Heart right ventricle (tissue), 16 donors: ENCODE measurements at places on chromosomes 6 and 20. TPM values are rescaled to one million over a fixed set of nuclear protein-coding genes. Genes with fewer than 3 reads are reported as not detected.

Gene SEMG2
- not detected for total RNA-seq

Gene HLA-DQA1
- 7.7 TPM for total RNA-seq

Gene KHDC1L
- not detected for total RNA-seq

Gene MICAL1
- total RNA-seq: 4.3 TPM

Gene GABRR1
- not detected for total RNA-seq

Gene SYCP2
- 0.73 TPM for total RNA-seq

Gene OLIG3
- total RNA-seq: not detected

Gene MDFI
- 0.67 TPM for total RNA-seq

Gene SEMG1
- total RNA-seq: not detected

Gene ATP6V1G2
- 1.4 TPM for total RNA-seq

Gene OPN5
- 0.15 TPM for total RNA-seq

Gene SPATA25
- 1.8 TPM for total RNA-seq

GRCh38 chr6:1703923-1704322 lies 94.2 kb downstream of the FOXC1 start:
- no peak for DNase-seq
- H3K27me3 ChIP-seq: no peaks in the 10 kb centered on the region
- peaks cover 8% of the 10 kb centered on the region for H3K4me1 ChIP-seq
- H3K4me3 ChIP-seq: no peak overlapping the region

DNA sequence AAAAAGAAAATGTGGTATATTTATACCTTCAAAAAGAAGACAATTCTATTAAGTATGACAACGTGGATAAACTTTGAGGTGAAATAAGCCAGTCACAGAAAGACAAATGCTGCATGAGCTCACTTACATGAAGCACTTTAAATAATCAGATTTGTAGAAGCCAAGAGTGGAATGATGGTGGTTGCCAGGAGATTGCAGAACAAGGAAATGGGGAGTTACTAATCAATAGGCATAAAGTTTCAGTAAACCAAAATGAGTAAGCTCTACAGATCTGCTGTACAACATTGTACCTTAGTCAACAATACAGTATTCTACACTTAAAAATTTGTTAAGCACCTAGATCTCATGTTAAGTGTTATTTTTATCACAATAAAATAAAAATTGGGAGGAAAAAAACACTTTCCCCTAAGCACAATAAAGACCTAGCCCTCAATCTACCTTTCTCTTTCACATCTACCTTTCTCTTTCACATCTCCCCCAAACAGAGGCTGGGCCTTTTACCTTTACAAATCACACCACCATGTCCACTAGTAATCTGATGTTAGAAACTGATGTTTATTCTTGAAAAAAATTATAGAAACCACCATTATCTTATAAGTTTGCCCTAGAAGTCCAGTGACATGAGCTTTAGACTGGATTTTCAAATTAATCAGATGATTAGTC lies 73.9 kb downstream of the PKIB start:
- H3K36me3 ChIP-seq: no peaks in the 10 kb centered on the region
- H3K27me3 ChIP-seq: no peaks in the 10 kb centered on the region
- no peak overlapping the region for H3K4me3 ChIP-seq
- H3K4me1 ChIP-seq: no peaks in the 10 kb centered on the region

GRCh38 chr20:31869942-31870725 lies at the start of the genes DUSP15 and TTLL9:
Gene DUSP15 (minus strand): TSS chr20:31870527. CDS start chr20:31870337, 190 bp downstream.
Gene TTLL9 (plus strand): TSS chr20:31870634. CDS start chr20:31871127, 493 bp downstream.
- H3K36me3 ChIP-seq: no peaks in the 10 kb centered on the region
- peak; percentile 49 for DNase-seq
- H3K4me1 ChIP-seq: peaks cover 10% of the 10 kb centered on the region
- no peaks in the 10 kb centered on the region for H3K27me3 ChIP-seq
- H3K27ac ChIP-seq: no peak within 1 kb of the TSS

- no peaks in the 10 kb centered on the region for H3K27me3 ChIP-seq
- no peaks in the 10 kb centered on the region for H3K4me1 ChIP-seq
- no peak for DNase-seq
- H3K27ac ChIP-seq: no peak overlapping the region
- no peak overlapping the region for H3K4me3 ChIP-seq
Observed at GRCh38 chr20:13249118-13249797, 28.2 kb downstream of the ISM1 start.

DNA sequence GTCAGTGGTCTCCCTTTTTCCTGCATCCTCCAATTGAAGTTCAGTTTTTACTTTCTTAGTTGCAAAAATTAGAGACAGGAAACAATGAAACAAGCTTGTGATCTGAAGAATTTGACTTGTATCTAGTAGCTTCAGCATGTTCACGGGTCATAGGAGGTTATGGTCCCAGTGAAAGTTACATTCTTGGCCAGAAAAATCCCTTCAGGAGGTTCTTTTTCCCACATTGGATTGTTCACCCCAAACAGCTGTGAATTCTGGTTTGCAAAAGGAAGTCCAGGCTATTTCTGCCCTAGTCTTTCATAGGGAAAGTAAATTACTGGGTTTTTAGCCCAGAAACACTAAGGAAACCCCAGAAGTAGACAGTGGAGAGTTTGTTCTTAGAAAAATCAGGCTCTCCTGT lies 8.1 kb downstream of the ANKS1A start:
- no peak overlapping the region for H3K4me3 ChIP-seq
- no peaks in the 10 kb centered on the region for H3K36me3 ChIP-seq
- no peak for DNase-seq
- H3K4me1 ChIP-seq: no peaks in the 10 kb centered on the region
- no peak overlapping the region for H3K27ac ChIP-seq

- no peak overlapping the region for H3K4me3 ChIP-seq
- H3K36me3 ChIP-seq: no peaks in the 10 kb centered on the region
- H3K27me3 ChIP-seq: peaks cover 2% of the 10 kb centered on the region
- no peak for DNase-seq
- H3K4me1 ChIP-seq: no peaks in the 10 kb centered on the region
Observed at GRCh38 chr20:31920275-31920855, 31.5 kb downstream of the PDRG1 start.

- H3K27me3 ChIP-seq: no peaks in the 10 kb centered on the region
- H3K27ac ChIP-seq: no peak overlapping the region
- DNase-seq: no peak
Observed at GRCh38 chr6:48289841-48290240, 178.8 kb upstream of the PTCHD4 start.

DNA sequence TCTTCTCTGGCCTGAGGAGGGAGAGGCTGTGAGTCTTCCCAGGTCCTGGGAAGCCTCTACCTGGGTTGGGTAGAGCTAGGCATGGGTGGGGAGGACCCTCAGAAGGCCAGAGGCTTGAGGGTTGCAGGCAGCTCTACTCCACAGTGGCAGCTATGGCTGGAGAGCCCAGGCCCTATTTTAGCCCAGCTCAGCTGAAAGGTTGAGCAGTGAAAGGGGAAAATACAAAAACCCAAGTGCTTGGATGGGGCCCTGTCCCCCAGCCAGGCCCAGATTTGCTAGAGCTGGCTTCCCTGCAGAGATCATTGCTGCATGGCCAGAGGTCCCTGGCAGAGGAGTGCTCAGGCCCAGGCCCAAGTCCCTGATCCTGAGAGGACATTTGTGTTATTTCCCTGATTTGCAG lies 45.7 kb downstream of the SUN5 start:
- no peak overlapping the region for H3K27ac ChIP-seq
- DNase-seq: no peak
- no peaks in the 10 kb centered on the region for H3K4me1 ChIP-seq
- H3K4me3 ChIP-seq: no peak overlapping the region
- H3K36me3 ChIP-seq: no peaks in the 10 kb centered on the region

DNA sequence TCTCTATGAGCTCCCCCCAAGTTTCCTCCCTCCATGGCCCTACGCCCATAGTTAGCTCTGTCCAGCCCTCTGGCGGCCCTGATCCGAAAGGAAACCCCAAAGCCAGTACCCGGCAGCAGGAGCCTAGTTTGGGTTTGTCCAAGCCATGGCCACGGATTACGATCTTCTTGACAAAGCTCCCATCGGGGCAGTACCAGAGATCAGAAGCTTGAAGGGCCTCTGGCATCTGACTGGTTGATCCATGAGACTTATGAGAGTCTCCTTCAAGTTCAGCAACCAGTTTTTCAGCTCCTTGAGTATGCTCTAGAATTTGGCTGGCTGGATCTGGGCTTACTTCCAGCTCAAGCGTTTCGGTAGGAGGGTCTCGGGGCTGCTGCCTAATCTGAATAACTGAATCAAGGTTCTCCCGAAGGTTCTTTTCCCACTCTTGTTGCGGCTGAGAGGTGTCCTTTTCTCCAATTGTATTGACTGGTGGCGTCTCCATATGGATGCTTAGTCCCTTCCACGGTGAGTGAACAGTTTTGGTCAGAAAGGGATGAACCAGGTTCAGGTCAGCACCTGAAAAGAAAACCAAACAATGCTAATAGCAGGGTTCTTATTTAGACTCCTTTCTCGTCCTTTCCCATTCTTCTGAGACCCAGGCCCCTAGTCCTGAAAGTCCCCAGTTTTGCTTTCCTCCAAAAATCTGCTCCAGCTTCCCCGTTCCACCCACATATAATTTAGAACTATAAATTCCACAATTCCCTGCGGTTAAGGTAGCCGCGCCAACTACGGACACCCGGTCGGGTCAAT lies 595 bp downstream of the FKBPL start:
- peaks cover 25% of the 10 kb centered on the region for H3K36me3 ChIP-seq
- DNase-seq: no peak
- peak overlapping the region; percentile 93 for H3K27ac ChIP-seq
- H3K4me1 ChIP-seq: peaks cover 34% of the 10 kb centered on the region
- H3K27me3 ChIP-seq: no peaks in the 10 kb centered on the region

DNA sequence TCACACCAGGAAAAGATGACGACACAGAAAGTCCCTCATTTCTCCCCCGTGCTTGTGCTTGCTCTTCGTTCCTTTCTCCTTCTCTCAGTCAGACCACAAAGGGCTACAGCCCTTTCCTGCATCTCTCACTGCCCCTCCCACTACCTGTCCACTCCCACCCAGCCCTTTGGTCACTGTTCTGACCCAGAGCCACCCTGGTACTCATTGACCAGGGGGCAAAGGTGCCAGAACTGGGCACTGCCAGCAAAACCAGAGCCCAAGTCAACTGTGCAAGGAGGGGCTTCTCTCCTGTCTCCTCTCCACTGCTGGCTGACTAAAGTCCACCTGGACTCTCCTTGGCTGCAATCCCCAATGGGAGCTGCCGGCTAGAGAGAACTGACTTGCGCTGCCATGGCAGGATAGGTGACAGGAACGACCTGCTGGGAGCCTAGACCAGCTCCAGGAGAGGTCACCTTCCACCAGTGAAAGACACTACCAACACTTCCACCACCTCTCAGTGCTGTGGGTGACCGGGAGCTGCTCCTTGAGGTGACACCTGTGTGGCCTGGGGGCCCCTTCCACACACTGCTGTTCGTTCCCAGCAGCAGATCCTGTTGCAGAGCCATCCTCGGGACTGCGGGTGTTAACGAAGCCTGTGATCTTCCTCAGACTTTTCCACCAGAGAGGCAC lies 32.8 kb downstream of the KCNK17 start:
- H3K27ac ChIP-seq: no peak overlapping the region
- no peak for DNase-seq
- peaks cover 5% of the 10 kb centered on the region for H3K27me3 ChIP-seq

DNA sequence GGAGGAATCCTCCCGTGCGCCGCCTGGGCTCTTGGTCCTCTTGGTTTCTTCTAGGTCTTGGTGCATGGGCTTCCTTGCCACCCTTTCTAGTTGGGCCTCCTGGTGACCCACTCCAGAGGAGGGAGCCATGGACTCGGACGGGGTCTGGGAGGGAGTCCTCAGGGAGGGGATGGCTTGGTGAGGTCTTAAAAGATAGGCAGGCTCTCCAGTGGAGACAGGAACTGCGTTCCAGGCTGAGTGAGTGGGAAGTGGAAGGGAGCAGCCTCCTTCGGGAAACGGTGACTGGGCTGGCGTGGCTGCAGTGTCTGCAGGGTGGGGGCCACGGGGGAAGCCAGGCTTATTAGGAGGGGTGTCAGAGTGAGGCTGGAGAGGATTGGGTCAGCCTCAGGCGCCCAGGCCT lies 152.8 kb downstream of the GRM4 start:
- peaks cover 26% of the 10 kb centered on the region for H3K27me3 ChIP-seq
- H3K4me1 ChIP-seq: no peaks in the 10 kb centered on the region
- H3K4me3 ChIP-seq: no peak overlapping the region

DNA sequence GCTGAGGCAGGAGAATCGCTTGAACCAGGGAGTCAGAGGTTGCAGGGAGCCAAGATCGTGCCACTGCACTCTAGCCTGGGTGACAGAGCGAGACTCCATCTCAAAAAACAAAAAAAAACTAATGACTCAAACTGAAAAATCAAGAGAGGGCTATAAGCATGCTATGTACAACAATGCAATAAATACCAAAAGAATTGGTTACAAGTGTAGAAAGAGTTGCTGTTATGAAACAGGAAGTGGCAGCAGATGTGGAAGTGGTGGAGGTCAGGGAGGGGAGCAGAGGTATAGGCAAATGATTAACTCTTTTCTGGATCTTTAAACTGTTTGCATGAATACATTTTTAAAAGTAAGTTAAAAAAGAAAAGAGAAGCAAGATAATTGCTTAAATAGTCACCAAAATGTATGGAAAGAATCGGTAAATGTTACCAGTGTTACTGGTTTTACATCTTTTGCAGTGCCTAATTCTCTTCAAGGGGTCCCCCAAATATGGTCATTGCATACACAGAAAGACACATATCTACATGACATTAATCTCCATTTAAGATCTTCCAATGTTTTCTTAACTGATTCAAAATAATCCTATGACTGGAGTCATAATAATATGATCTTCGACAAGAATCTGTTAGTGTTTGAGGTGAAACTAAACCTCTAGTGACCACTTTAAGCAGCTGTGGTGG lies 15.0 kb downstream of the CALHM6 start:
- no peaks in the 10 kb centered on the region for H3K4me1 ChIP-seq
- H3K27me3 ChIP-seq: no peaks in the 10 kb centered on the region
- DNase-seq: no peak
- no peaks in the 10 kb centered on the region for H3K36me3 ChIP-seq

GRCh38 chr20:35006531-35006971 lies 50.9 kb downstream of the MYH7B start:
- H3K27ac ChIP-seq: no peak overlapping the region
- no peaks in the 10 kb centered on the region for H3K27me3 ChIP-seq
- no peaks in the 10 kb centered on the region for H3K4me1 ChIP-seq

GRCh38 chr6:112739766-112740165 lies 392.6 kb downstream of the RFPL4B start:
- no peak for DNase-seq
- no peaks in the 10 kb centered on the region for H3K4me1 ChIP-seq
- H3K36me3 ChIP-seq: no peaks in the 10 kb centered on the region
- H3K27ac ChIP-seq: no peak overlapping the region
- H3K4me3 ChIP-seq: no peak overlapping the region
- no peaks in the 10 kb centered on the region for H3K27me3 ChIP-seq

DNA sequence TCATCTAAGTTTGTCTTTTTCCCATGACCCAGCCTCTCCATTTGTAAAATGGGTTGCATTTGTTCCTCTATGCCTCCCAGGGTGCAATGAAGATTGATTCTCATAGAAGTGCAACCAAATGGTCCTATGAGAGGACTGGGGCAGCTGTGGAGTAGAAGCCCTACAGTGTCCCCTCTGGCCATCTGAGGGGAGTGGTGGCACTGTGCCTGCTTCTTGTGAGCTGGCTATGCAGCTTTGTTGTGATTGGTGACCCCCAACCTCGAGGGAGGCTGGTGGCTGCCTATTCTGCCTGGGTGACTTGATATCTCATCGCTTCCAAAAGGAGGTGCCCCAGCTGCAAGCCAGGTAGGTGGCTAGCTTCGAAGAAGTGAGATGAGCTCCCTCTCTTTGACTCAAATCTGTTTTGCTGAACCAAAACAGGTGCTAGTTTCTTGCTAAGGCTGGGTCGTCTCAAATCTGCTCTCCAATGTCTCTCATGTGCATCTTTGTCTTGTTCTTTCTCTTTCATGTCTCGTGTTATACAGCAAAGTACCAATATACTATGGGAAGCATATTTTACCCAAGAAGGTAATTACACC lies 33.9 kb downstream of the TXLNB start:
- H3K4me1 ChIP-seq: peaks cover 19% of the 10 kb centered on the region
- H3K4me3 ChIP-seq: no peak overlapping the region
- DNase-seq: no peak
- no peaks in the 10 kb centered on the region for H3K27me3 ChIP-seq

GRCh38 chr6:37690964-37691735 lies 6.5 kb downstream of the MDGA1 start:
- no peak overlapping the region for H3K27ac ChIP-seq
- H3K36me3 ChIP-seq: no peaks in the 10 kb centered on the region
- H3K4me1 ChIP-seq: peaks cover 13% of the 10 kb centered on the region
- peaks cover 36% of the 10 kb centered on the region for H3K27me3 ChIP-seq
- no peak for DNase-seq
